T-helper 2 cell treated with Interferon-gamma antibody and Interleukin-4, amounts not matched to agents 5 μg/mL and 100 μg/mL, for 36 hours (primary cell): ENCODE measurements at places on chromosomes 12 and 14.

DNA sequence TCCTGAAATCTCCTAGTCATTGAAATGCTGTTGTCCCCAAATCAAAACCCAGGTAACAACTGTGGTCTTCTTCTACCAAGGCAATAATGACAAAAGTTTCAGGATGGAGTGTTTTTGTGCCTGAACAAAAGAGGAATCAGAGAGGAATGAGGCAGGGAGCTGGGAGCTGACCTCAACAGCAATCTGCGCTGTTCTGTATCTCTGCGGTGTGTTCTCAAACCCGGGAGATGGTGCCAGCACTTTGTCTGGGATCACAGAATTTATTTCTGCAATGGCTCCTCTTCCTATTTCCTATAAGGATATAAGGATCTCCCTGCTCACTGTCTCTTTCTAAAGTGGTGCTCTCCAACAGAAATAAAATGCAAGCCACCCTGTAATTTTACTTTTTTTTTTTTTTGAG lies 449 bp upstream of the GLT8D2 start:
- peaks cover 57% of the 10 kb centered on the region for H3K27me3 ChIP-seq
- H3K4me1 ChIP-seq: peaks cover 5% of the 10 kb centered on the region
- DNase-seq: no peak
- no peak overlapping the region for H3K4me3 ChIP-seq
- H3K36me3 ChIP-seq: no peaks in the 10 kb centered on the region

DNA sequence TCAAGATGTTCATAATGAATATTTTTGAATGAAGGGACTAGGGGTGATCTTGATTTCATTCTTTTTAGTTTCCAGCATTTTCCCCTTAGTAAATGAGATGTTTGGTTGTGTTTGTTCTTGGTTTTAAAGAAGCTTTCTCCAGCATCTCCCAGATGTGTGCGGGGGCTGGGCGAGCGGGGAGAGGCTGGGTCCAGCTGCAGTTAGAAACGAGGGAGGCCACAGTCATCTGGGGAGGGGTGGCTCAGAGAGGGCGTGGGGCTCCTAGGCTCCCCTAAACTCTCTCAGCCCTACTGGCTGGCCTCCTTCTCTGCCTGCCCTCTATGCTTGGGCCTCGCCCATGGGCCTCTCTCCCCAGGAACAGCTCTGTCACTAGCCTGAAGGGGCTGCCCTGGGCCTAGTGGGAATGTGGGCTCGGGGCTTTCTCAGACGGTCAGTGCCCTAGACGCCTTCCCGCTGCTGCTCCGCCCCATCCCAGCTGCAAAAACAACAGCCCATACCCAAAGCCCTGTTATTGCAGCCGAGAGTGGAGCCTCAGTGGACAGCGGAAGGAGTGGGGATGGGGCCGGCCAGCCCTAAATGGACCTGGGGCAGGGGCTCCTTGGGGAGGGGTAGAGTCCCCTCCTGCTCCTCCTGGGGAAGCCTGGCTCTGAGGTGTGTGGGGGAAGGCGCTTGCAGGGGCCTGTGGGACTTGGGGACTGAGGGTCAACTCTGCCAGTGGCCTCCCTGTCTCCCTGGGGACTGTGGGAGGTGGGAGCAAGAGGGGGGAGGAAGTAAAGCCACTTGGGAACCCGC lies 18.3 kb upstream of the EIF2B2 start:
- H3K27ac ChIP-seq: no peak overlapping the region
- H3K4me3 ChIP-seq: no peak overlapping the region
- no peaks in the 10 kb centered on the region for H3K36me3 ChIP-seq
- no peaks in the 10 kb centered on the region for H3K4me1 ChIP-seq

DNA sequence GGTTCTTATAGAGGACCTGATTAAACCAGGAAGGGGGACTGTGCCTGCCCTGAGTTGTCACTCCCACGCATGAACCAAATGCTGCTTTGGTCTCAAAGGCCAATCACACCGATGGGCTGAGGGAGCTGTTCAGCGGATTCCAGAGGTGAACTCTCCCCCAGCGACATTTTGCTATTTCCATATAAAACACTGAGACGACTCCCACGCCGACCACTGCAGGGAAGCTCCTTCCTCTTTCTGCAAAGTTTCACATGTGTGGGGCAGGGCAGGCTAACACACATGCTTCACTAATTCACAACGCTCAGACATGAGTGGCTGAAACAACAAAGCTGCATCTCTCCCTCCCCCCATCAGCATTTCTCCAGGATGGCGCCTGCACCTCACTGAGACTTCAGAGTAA lies 37.8 kb upstream of the TMEM132D start:
- no peaks in the 10 kb centered on the region for H3K4me1 ChIP-seq
- no peak overlapping the region for H3K27ac ChIP-seq
- H3K4me3 ChIP-seq: no peak overlapping the region
- no peak for DNase-seq
- no peaks in the 10 kb centered on the region for H3K27me3 ChIP-seq
- H3K36me3 ChIP-seq: no peaks in the 10 kb centered on the region

DNA sequence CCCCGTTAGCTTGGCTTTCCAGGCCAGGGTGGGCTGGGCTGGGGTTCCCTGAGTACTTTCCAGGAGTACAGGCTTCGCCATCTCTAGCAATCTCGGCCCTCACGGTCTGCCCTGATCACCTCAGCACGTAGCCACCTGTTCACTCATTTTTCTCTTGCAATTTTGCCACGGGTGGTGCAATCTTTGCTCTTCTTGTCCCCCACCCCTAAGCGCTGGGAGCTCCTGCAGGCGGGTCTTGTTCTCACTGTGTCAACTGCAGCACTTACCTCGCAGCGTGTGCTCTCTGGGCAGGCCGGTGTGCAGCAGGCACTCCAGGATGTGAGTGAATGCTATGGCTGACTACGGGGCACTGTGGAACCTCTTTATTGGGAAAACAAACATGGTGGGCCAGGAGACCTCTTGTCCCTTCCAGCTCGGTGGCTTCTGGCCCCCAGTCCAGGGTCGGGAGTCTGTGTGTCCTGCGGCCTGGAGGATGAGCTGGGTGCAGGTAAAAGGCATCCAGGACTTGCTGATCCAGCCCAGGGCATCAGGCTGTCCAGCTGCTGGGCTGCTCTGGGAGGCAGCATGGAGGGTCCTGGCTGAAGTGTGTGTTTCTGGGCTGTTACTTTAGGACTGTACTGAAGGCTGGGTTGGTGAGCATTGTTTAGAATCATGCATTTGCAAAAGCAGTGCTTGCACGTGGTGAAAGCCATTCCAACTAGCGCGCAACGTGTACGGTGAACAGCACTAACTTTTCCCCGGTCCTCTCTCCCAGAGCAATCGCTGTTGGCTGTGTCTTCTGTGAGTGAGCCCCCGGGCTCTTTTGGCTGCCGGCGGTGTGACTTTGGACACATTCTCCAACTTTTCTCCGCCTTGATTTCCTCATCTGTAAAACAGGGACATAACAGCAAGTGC lies 1.5 kb upstream of the ULK1 start:
- peaks cover 6% of the 10 kb centered on the region for H3K27me3 ChIP-seq
- no peak overlapping the region for H3K27ac ChIP-seq
- H3K4me1 ChIP-seq: peaks cover 7% of the 10 kb centered on the region
- no peak overlapping the region for H3K4me3 ChIP-seq
- H3K36me3 ChIP-seq: no peaks in the 10 kb centered on the region
- DNase-seq: no peak

GRCh38 chr12:123441523-123442164 lies 5.2 kb upstream of the RILPL2 start:
- peaks cover 14% of the 10 kb centered on the region for H3K4me1 ChIP-seq
- no peak for DNase-seq
- no peaks in the 10 kb centered on the region for H3K36me3 ChIP-seq
- no peak overlapping the region for H3K27ac ChIP-seq

GRCh38 chr12:49503674-49504180 lies 35.1 kb upstream of the KCNH3 start:
- peaks cover 19% of the 10 kb centered on the region for H3K36me3 ChIP-seq
- H3K27me3 ChIP-seq: no peaks in the 10 kb centered on the region
- DNase-seq: no peak
- peaks cover 5% of the 10 kb centered on the region for H3K4me1 ChIP-seq
- H3K4me3 ChIP-seq: no peak overlapping the region
- no peak overlapping the region for H3K27ac ChIP-seq

DNA sequence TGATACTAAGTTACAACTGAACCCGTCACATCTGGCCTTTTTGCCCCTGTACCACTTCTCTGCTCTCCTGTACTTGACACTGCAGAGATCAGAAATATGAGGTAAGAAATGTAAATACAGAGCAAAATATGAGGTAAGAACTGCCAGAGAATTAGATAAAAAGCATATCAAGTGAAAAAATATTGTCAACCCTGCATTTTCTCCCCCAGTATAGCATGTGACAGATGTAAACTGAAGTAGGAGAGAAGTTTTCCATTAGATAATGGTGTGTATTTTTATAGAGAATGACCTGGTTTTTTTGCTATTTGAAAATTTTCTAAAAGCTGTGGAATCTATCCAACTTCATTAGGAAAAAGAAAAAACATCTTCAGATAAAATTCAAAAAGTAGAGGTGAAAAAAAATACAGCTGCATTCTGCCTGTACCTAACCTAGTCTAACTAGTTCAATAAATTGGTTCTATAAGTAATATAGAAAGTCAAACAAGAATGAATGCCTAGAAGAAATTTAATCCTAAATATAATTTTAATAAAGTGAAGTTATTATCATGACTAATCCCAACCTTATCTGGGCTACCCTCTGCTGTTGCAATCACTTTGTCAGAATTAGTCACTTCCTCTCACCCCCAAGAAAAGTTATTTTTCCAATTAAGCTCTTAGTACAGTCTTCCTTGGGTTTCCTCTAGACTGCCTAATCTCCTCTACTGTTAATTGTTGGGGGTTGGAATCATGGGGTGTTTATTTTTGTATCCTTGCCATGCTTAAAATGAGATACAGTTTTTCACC lies 210.0 kb downstream of the RASSF9 start:
- no peaks in the 10 kb centered on the region for H3K36me3 ChIP-seq
- no peaks in the 10 kb centered on the region for H3K27me3 ChIP-seq
- H3K27ac ChIP-seq: no peak overlapping the region

DNA sequence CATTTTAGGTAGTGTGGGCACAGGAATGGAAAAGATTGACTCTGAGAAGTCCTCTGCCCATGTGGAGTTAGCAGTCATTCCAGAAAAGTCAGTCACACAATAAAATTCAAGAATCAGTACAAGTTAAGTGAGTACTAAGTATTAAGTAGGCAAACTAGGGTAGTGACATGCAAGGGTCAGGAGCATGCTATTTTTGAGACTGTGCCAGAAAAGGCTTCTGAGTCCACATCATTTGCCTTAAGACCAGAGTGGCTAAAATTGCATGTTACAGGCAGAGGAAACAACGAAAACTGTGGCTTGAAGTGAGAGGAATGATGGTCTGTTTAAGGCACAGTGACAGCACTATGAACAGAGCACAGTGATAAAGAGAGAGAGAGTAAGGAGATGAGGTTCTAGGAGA lies 108.9 kb downstream of the SLC6A15 start:
- no peak for DNase-seq
- no peak overlapping the region for H3K4me3 ChIP-seq
- H3K36me3 ChIP-seq: no peaks in the 10 kb centered on the region
- no peaks in the 10 kb centered on the region for H3K4me1 ChIP-seq
- H3K27me3 ChIP-seq: no peaks in the 10 kb centered on the region

DNA sequence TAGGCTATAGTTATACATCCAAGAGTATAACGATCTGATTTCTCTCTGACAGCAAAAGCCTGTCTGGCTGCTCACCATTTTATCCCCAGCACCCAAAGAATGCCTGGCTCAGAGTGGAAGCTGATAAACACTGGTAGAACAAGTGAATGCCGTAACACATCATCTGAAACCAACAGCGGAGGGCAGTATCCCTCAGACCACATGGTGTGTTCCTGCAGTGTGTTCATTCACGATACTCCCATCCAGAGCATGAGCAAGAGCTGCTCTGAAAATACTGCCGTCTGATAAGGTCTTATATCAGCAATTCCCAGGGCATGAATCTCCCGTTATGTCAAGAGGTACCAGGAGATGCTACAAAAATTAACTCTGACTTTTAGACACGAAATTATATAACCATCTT lies 95.9 kb downstream of the TTC7B start:
- H3K27me3 ChIP-seq: peaks cover 11% of the 10 kb centered on the region
- no peaks in the 10 kb centered on the region for H3K36me3 ChIP-seq

DNA sequence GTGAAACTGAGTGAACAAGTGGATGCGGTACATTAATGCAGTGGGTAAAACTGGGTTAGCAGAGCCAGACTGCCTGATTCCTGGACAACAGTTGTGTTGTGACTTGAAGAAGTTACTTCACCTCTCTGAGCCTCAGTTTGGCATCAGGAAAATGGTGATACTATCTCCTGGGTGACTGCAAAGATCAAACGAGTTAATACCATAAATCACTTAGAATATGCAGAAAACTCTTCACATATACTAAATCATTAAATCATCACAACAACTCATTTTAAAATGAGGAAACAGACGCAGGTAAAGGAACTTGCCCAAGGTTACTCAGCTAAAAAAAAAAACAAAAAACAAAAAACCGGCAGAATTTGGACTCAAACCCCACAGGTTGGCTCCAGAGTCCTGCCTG lies 811 bp downstream of the MTERF2 start:
- H3K36me3 ChIP-seq: peaks cover 17% of the 10 kb centered on the region
- H3K27me3 ChIP-seq: no peaks in the 10 kb centered on the region
- H3K4me3 ChIP-seq: peak overlapping the region; percentile 91
- DNase-seq: no peak
- peaks cover 25% of the 10 kb centered on the region for H3K4me1 ChIP-seq

DNA sequence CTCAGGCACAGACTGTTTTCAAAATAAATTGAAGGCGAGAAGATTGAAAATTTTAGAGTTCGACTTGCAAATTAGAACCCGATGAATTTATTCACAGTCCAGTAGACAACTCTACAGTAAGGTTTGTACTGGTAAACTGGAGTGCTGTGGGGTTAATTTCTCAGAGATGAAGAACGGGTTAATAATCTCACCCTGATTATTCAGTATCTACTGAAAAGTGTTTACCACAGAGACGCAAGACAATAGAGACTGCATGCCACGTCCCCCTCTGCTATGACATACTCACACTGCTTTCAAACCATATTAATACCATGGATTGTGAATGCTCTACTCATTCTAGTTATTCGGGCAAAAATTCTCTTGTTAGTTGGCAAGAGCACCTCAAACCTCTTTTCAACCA lies 36.1 kb downstream of the CFL2 start:
- H3K4me1 ChIP-seq: peaks cover 6% of the 10 kb centered on the region
- H3K27ac ChIP-seq: no peak overlapping the region
- H3K27me3 ChIP-seq: no peaks in the 10 kb centered on the region
- DNase-seq: no peak
- no peak overlapping the region for H3K4me3 ChIP-seq

- peaks cover 6% of the 10 kb centered on the region for H3K27me3 ChIP-seq
- DNase-seq: no peak
- no peak overlapping the region for H3K27ac ChIP-seq
Observed at GRCh38 chr12:108495054-108495453, 20.0 kb upstream of the FICD start.

- no peak for DNase-seq
- peaks cover 6% of the 10 kb centered on the region for H3K4me1 ChIP-seq
- no peaks in the 10 kb centered on the region for H3K27me3 ChIP-seq
- H3K36me3 ChIP-seq: peaks cover 1% of the 10 kb centered on the region
- H3K4me3 ChIP-seq: no peak overlapping the region
- H3K27ac ChIP-seq: no peak overlapping the region
Observed at GRCh38 chr12:67795236-67795635, 146.7 kb downstream of the DYRK2 start.

GRCh38 chr12:74381958-74382357 lies 155.7 kb upstream of the ATXN7L3B start:
- H3K4me1 ChIP-seq: no peaks in the 10 kb centered on the region
- no peak for DNase-seq
- no peak overlapping the region for H3K4me3 ChIP-seq

GRCh38 chr14:71322655-71323250 lies 415.5 kb downstream of the PCNX1 start:
- H3K36me3 ChIP-seq: peaks cover 9% of the 10 kb centered on the region
- no peaks in the 10 kb centered on the region for H3K27me3 ChIP-seq
- peaks cover 52% of the 10 kb centered on the region for H3K4me1 ChIP-seq
- DNase-seq: no peak
- H3K4me3 ChIP-seq: peak overlapping the region; percentile 92

- no peaks in the 10 kb centered on the region for H3K4me1 ChIP-seq
- no peaks in the 10 kb centered on the region for H3K27me3 ChIP-seq
- no peak overlapping the region for H3K27ac ChIP-seq
Observed at GRCh38 chr12:79397609-79398008, 293.2 kb downstream of the PAWR start.
